ENCODE measurements at places on chromosomes 16 and 17.

- no peak for DNase-seq
These were observed 10.7 kb upstream of the USP10 start for GRCh38 chr16:84689111-84689510.

DNA sequence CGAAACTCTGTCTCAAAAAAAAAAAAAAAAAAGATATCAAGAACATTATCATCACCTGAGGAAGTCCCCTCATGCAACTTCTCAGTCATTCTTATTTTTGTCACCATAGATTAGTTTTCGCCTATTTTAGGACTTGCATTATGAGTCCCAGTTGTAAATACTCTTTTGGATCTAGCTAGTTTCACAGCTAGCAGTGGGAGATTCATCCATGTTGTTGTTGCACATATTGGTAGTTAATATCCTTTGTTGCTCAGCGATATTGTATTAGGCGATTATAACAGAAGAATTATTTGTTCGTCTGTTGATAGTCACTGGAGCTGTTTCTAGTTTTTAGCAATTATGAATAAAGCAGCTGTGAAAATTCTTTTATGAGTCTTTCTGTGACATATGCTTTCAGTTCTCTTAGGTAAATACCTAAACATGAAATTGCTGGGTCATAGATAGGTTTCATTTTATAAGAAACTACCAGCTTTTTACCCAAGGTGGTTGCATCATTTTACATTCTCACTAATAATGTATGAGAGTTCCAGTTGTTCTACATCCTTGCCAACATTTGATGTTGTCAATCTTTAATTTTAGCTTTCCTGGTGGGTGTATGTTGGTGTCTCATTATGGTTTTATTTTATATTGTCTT is 40.7 kb upstream of the MAP3K14 start:
- no peak for DNase-seq

- no peak for DNase-seq
These were observed 9.8 kb upstream of the EPN3 start for GRCh38 chr17:50522766-50523165.

GRCh38 chr16:85425074-85425662 is 188.0 kb upstream of the GSE1 start:
- DNase-seq, result no peak

GRCh38 chr17:49564638-49565037 is 11.0 kb upstream of the NXPH3 start:
- DNase-seq, result no peak

- DNase-seq, result no peak
These were observed 87.5 kb downstream of the SEC14L1 start for GRCh38 chr17:77228241-77228752.

- peak; percentile 25 for DNase-seq
These were observed 55.4 kb upstream of the SLC25A19 start for GRCh38 chr17:75344666-75345065.

DNA sequence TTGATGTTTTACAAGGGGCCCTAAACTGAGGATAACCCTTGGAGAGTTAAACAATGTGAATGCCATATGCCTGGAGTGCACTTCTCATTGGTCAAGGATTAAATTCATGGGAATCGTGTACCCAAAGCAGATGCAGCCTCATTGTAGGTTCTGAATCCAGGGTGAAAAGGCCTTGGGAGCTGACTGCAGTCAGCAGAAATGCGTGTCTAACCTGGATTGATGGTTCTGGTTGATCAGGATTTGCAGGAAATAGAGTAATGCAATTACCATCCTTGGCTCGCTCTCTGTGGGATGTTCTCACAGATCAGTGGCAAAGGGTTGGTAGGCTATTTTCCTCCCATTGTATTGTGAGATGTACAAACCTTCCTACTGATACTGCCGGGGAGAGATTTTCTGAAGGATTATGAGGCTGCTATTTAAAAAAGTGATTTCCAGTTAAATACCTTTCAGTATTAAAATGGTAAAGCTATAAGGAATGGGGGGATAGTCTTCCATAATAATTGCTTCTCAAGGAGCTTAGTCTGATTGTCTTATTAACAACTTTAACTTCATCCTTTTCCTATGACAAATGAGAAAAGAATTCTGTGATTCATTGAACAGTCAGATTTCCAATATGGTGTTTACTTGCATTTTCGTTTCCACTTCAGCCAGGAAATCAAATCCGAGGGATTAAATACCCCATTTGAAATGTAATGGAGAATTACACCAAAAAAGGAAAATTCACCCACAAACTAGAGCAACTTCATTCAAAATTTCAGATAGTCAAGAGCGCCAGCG is 1028.1 kb upstream of the EEF2KMT start:
- DNase-seq, result no peak

DNA sequence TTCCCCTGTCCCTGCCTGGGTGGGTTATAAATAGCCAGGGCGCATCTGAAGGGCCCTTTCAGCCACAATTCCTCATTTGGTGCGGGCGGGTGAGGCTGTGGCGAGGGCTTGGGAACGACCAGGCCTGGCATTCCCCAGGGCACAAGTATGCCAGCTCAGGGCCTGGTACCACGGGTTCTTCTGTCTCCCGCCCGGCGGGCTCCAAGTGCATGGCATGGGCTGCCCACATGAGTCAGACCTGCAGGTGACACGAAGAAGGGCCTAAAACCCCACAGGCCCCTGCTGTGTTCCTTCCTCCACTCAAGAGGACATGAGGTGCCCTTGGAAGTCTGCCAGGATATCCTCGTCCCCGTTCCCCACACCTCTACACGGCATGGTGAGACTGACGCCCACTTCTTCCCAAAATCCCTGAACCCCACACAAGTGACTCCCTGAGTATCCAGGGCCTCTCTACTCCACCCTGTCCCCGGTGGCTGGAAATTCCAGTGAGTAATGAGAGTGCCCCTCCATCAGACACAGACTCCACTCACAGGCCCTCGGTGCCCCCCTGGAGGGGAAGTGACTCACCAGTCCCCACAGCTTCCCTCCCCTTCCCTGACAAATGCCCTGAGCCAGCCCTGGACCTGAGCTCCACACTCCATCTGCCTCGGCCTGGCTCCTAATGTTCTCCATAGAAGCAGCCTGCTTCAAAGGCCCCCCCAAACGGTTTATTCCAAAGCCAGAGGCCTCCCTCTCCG is 68.8 kb downstream of the ABR start:
- DNase-seq, result no peak

All from stimulated activated CD4-positive, alpha-beta T cell treated with anti-CD3 and anti-CD28 coated beads, Interleukin-15, amount 100 ng/mL, for 48 hours (primary cell).